ENCODE measurements at places on chromosomes 3 and 15. TPM values are rescaled to one million over a fixed set of nuclear protein-coding genes. Genes with fewer than 3 reads are reported as not detected.

GRCh38 chr3:170324962-170325361 lies 32.6 kb upstream of the SKIL start:
- no peak for DNase-seq

- no peak for DNase-seq
Measured at GRCh38 chr3:17629400-17629799, 113.0 kb downstream of the TBC1D5 start.

GRCh38 chr3:185928496-185928895 lies 9.3 kb downstream of the TRA2B start:
- DNase-seq, result no peak

DNA sequence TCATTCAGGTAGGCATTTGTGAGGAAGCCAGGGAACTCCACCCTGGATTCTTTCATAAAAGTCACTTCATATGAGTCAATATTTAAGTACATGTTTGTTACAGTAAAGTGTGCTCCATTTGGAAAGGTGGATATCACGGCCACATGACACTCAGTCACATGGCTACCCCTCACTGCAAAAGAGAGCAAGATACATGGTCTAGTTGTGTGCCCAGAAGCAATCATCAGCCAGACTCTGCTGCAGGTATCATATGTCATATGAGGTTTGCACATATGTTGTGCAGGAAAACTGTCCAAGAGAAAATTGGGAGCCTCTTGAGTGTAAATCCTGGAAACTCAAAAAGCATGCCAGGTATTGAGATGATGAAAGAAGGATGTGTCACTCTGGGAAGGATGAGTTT lies 55.0 kb upstream of the NMNAT3 start:
- no peak for DNase-seq

DNA sequence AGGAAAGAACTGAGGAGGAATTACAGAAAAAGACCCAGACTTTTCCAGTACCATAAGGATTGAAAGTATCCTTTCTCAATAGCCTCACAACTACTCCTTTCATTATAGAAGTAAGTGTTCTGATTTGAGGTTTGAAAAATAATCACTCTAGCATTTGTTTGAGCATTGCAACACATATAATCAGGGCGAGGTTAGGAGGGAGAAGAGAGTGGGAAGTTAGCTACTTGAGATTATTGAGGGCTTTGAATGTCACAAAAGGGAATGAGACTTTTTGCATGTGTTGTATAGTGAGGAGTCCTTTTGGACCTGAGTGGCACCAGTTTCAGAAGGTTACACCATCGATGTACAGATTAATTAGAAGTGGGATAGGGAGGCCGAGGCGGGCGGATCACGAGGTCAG lies 65.2 kb upstream of the TNIK start:
- DNase-seq, result no peak

GRCh38 chr15:70374096-70374495 lies 276.4 kb upstream of the TLE3 start:
- no peak for DNase-seq

DNA sequence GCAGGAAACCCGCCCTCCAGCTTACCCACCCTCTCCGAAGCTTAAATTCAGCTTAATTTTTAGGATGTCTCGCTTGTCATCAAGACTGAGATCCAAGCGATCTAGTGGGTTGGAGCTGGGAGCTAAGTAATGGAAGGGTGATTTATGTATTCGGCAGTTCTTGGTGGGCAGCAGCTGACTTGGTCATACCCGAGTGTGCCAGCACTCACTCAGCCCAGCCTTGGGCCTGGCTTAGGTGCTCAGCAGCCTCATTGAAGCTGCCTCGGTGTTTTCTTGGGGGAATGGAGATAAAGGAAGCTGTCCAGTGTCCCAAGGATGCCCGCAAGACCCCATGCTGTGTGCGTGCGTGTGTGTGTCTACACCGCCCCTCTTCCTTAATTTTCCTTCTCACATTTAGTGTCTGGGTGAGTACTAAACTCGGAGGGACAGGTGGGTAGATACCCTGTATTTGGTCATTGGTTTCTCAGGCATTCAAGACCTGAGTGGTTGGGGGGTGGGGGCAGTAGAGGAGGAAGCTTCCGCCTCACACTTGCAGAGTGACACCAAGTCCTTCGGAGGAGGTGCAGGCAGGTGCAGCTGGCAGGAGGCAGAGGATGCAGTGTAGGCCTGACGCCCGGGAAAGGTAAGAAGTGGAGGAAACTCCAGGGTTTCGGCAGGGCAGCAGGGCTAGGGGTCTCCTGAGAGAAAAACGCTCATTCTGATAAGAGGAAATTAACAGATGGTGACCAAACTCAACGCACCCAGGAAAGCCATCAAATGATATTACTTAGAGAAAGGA lies 92.8 kb downstream of the PCSK6 start:
- DNase-seq, result no peak

CKMT1B gene
- 37.3 TPM for total RNA-seq

B3GNT5 gene
- 7.7 TPM for total RNA-seq

C3orf62 gene
- total RNA-seq, result 2.4 TPM
